ENCODE measurements at places on chromosomes 11 and 22. TPM values are rescaled to one million over a fixed set of nuclear protein-coding genes. Genes with fewer than 3 reads are reported as not detected.

DNA sequence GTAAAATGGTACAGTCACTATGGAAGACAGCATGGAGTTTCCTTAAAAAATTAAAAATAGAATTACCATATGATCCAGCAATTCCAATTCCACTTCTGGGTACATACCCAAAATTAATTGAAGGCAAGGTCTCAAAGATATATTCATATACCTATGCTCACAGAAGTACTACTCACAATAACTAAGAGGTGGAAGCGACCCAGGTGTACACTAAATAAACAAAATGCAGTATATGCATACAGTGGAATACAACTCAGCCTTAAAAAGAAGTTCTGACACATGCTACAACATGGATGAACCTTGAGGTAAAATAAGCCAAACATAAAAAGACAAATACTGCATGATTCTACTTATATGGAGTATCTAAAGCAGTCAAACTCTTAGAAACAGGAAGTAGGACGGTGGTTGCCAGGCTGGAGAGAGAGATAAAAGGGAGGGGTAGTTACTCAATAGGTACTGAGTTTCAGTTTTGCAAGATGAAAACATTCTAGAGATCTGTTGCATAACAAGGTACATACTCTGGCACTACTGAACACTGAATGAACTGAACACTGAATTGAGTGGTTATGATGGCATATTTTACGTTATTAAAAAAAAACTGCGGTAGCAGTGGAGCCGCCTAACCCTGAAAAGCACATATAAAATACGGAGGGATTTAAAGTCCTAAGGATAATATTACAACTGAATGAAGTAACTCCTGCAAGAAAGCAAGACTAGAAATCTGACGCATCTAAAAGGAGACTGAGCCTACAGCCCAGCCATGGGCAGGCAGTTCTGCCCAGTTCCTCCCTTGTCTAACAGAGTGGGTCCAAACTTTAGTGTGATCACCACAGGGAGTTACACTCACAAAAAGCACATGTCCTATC, 12.8 kb downstream of the DGCR2 start:
- DNase-seq, result no peak

The EIF3D gene
- total RNA-seq, result 130 TPM

The SLC22A8 gene
- not detected for total RNA-seq

The MS4A15 gene
- not detected for total RNA-seq

DNA sequence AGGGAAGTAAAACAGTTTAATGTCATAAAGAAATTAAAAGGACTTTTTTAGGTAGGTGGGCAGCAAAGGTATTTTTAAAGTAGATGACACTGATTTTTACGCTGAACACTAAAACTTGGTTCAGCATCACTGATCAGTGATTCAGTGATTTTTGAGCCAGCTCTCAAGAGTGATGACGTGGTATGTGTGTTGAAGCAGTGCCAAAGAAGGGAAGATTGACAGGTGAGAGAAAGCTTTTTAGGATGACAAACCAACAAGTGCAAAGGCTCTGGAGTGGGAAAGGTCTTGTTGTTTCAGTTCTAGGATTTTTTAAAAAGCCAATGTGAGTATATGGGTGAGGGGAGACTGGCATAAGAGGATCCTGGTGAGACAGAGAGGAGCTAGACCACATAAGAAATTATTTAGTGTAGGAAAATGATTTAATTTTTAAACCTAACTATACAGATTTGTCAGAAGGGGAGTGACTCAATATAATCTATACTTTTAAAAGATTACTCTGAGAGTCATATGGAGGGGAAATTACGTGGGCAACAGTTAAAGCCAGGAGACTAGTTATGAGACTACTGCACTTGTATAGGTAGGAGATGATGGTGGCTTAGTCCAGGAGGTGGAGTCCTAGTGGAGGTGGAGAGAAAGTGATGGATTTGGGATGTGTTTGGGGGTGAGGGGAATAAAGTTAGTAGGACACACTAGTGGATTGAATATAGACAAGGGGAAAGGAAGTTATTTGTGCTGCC, 17.6 kb upstream of the CALCB start:
- DNase-seq, result no peak
